Mucosa of descending colon (tissue), 3 donors: ENCODE measurements at places on chromosomes 7 and 10.

DNA sequence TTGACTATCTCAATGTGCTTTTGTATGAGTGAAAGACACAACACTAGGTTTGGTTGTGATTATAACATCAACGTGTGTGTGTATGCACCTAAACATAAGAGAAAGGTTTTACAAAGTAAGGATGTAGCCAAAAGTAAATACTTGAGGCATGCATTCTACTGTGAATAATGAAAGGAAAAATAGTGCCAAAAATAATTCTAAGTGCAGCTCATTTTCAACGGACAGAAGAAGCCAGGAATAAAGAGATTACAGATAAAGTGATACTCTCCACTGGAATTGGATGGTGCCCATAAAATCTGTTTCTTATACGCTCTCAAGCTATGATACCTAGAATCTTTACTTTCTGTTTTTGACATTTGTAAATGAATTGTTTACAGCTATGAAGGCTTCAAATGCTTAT is 135.0 kb upstream of the TMEM72 start:
- no peak for DNase-seq

DNA sequence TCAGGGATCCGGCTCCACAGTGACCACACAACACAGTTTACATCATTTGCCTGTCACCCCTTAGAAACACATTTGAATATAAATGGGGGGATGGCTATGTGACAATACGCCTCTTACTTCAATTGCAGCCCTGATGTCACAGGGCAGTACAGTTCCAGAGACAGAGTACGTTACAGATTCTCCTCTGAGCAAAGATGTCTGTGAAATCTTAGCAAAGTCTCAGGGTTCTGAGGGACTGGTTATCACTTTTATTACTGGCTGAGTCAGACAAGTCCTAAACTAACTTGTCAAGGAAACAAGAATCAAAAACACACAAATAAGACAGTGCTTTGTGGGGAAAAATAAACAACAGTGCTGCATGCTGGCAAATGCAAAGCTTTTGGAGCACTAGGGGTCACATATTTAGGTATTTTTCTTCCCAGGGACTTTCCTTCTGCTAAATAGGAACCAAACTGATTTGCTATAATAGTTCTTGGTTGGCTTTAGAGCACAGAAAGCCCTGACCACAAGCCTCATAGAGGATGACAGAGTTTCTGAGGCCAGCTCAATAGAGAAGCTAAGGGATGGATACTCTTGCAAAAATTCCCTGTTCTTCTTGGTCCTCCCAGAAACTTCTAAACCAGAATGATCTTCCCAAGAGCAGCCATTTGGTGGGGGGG is 501.6 kb downstream of the GRID1 start:
- no peak for DNase-seq

- no peak for DNase-seq
Observed at GRCh38 chr7:141272417-141272816, 198.6 kb downstream of the TMEM178B start.

- no peak for DNase-seq
Observed at GRCh38 chr7:81150951-81151361, 232.1 kb upstream of the SEMA3C start.

DNA sequence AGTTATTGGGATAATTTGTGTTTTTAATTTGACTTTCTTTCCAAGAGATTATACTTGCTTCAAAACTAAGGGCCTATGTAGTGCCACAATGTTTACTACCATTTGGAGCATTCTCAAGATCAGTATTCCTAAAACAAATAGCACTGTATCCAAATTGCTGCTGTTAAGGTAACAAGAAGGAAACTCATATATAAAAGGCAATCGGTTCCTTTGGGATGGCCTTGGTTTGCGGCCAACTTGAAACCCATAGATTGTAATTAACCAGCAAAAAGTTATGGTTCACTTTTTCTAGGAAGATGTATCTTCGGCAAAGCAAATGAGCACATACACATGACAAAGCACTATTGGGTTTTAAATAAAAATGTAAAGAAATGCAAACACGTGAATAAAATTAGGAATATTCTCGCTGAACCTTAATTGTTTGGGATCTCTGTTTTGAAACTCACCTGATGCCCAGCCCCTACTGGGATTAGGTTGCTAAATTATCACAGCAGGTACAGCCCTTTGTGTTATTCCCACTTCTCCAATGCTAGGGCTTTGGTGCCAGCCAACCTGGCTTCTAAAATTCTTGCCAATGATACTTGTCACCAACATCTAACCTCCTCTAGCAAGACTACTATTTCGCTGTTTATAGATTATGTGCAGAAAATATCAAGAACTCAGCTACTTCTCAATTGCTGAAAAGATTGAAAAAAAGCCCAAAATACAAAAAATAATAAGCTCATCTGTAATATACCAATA is 16.0 kb downstream of the CDNF start:
- no peak for DNase-seq
